ENCODE measurements at places on chromosomes 4 and X.

GRCh38 chr4:37968747-37969146 is 8.5 kb downstream of the PTTG2 start:
- no peak for DNase-seq

- DNase-seq: no peak
Measured at GRCh38 chrX:48086082-48086481, 14.6 kb upstream of the ZNF630 start.

GRCh38 chr4:2663275-2663674 is 92.9 kb downstream of the TNIP2 start:
- DNase-seq: no peak

- no peak for DNase-seq
Measured at GRCh38 chr4:140654495-140654814, 85.7 kb upstream of the UCP1 start.

DNA sequence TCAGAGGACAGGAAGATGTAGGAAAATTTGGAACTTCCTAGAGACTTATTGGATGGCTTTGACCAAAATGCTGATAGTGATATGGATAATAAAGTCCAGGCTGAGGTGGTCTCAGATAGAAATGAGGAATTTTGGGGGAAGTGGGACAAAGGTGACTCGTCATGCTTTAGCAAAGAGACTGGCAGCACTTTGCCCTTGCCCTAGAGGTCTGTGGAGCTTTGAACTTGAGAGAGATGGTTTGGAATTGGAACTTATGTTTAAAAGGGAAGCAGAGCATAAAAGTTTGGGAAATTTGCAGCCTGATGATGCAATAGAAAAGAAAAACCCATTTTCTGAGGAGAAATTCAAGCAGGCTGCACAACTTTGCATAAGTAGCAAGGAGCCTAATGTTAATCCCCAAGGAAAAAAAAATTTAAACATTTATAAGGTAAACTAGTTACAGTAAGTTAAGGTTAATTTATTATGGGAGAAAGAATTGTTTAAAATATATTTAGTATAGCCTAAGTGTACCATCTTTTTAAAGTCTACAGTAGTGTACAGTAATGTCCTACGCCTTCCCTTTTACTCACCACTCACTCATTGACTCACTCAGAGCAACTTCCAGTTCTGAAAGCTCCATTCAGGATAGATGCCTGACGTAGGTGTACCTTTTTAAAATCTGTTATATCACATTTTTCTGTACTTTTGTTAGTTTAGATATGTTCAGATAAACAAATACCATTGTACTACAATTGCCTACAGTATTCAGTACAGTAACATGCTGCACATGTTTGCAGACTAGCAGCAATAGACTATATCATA is 101.2 kb downstream of the FAM13A start:
- DNase-seq: no peak

DNA sequence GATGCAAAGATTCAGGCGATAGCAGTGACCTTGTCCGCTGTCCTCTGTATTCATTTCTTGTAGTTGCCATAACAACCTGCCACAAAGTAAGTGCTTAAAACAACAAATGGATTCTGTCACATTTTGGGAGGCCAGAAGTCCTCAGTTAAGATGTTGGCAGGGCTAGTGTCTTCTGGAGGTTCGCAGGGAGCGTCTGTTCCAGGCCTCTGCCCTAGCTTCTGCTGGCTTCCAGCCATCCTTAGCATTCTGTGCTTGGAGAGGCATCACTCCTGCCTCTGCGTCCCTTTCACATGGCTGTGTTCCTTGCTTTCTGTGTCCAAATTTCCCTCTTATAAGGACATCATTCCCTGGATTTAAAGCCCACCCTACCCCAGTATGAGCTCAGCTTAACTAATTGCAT is 31.5 kb upstream of the ZNF185 start:
- DNase-seq: no peak

GRCh38 chrX:45771114-45771513 is 570.4 kb upstream of the DIPK2B start:
- DNase-seq: no peak

DNA sequence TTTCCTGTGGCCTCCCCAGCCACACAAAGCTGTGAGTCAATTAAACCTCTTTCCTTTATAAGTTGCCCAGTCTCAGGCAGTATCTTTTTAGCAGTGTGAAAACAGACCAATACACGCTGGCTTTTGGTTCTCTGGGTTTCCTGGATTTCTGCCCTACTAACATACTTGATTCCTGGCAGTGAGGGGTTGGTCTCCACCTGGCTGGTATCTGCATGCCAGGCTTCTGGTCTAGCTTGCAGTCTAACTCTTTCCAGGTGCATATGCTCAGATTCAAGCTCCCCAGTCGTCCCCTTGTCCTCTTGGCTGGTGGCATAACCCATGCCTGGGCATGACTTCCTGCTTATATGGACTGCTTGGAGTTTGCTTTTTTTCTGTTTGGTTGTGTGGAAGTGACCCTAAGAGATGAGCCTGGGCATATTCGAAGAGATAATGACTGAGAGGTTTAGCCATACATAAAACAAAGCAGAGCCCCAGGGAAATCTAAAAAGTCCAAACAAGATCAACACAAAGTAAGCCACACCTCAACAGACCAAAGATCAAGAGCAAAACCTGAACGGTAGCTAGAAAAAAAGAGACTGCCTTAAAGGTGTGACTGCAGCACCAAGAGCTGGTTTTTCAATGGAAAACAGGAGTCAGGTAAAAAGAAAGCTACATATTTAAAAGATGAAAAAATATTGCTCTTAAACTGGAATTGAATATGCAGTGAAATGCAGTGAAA is 102.1 kb upstream of the STS start:
- no peak for DNase-seq

DNA sequence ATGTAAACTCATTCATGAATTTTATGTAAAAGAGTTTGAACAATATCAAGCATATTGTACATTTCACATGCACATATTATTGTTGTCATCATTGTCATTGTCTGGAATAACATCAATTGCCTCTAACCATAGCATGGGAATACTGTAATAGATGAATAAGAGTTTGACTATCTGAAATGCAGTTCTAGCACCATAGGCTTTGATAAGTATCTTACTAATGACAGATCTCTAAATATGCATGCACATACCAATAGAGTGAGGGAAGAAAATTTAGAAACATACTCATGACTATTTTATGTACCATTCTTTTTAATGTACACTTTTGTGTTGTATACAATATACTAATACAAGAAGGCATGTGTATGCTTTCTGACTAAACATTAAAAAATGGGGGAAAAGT is 161.6 kb upstream of the SPRY1 start:
- DNase-seq: no peak

DNA sequence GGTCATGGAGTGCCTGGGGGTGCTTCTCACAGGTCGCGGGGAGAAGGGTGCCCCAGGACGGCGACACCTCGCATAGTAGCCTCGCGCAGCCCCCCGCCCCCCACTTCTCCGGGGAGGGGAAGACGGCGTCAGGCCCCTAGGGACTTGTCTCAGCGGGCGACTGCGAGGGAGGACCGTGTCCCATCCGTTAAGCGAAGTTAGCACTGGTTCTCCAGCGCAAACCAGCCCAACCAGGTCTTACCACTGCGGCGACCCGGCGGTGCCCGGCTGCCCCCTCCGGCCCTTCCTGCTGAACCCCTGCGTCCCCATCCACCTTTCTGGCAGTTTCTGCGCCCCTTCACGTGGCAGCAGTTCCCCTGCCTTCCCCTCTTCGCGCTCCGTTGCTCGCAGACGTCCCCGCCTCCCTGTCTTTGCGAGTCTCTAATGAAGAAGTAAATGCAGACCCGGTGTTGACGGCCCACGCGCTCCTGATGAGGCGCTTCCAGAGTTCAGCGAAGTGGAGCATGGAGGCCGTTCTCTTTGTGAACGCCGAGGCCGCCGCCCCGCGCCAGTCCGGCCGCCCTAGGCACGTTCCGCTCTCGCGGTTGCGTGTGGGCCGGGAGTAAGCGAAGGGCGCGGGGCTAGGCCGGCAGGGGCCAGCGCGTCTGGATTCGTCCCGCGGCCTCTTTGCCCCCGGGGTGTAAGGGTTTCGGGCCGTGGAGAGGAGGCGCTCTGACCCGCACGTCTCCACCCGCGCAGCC is 3.0 kb downstream of the SLIT2 start:
- DNase-seq: no peak

- no peak for DNase-seq
Measured at GRCh38 chr4:14636563-14636962, 365.7 kb upstream of the CPEB2 start.

GRCh38 chrX:78548012-78548411 is 111.1 kb downstream of the RTL3 start:
- DNase-seq: no peak

DNA sequence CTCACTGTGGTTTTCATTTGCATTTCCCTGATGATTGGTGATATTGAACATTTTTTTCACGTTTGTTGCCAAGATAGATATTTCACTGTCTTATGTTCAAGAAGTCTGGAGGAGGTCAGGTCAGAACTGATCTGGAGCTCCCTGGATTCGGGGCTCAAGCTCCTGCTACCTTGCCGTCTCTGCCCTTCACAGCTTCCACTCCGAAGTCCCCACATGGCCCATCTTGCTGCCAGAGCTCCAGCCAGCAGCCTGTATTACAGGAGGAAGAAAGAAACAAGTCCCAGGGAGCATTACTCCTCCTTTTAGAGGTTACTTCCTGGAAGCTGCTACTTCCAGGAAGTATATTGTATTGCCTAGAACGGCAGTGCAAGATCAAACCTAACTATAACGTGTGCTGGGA is 17.9 kb upstream of the CDKN2AIP start:
- no peak for DNase-seq

DNA sequence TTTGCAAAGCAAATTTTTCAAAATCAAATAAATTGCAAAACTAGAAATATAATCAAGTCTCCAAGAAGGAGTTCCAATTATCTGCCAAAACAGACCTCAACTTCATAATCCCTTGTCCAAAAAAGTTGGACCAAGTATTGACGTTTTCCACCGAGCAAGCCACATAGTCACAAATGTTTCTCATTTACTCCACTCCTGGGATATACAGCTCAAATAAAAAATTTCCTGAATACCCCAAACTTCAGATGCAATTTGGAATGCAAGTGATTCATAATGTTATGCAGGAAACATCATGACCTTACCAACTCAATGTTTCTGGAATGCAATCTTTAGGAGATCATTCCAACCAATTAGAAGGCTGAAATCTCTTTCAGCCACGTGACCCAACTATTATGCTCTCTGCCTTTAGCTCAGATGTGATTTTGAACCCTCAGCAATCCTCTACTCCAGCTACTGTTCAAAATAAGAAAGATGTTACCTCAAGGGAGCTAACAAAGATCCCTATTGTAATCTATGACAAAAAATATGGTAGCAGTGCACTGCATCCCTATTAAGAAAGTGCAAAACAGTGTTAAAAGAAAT is 72.4 kb downstream of the PRDM5 start:
- DNase-seq: no peak

- DNase-seq: no peak
Measured at GRCh38 chrX:40083120-40083978, 14.4 kb downstream of the BCOR start.

DNA sequence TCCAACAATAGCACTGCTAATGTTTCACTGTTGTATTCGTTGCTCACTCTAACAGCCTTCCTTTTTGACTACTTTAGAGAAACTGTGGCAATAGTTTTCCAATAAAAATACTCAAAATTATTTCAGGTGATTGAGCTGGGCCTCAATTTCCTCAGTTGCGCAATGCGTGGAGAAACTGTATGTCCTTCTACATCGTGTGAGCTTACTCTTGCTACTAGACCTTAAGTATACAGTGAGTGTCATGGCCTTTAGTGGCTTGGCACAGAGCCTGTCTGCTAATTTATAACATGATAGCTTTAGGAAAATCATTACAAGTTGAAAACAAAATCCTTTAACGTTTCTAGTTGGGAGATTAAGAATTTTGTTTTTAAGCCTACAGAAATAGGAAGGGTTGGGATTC is 114.5 kb downstream of the COL4A6 start:
- no peak for DNase-seq

DNA sequence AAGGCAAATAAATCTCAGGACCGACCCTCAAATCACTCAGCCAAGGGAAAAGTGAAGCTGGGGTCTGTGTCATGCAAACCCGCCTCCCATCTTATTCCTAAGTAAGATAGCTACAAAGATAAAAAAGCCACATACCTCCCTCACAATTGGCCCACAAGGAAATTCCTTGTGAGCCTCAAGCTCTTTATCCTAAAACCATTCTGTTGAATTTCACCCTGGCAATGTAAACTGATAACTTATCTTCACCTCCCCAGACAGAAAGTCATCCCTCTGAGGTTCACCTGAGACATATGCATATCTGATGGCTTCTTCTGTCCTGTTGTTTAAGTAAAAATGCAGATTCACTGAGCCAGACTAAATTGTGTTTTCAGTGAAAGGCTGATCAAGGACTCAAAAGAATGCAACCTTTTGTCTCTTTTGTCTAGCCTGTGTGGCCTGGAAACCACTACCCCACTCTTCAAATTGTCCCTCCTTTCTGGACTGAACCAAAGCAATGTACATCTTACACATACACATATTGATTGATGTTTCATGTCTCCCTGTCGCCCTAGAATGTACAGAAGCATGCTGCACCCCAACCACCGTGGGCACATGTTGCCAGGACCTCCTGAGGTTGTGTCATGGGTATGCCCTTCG is 91.3 kb downstream of the MFAP3L start:
- no peak for DNase-seq

- no peak for DNase-seq
Measured at GRCh38 chrX:40043895-40044294, 53.9 kb downstream of the BCOR start.

- no peak for DNase-seq
Measured at GRCh38 chr4:169079942-169080827, 70.1 kb upstream of the CBR4 start.

DNA sequence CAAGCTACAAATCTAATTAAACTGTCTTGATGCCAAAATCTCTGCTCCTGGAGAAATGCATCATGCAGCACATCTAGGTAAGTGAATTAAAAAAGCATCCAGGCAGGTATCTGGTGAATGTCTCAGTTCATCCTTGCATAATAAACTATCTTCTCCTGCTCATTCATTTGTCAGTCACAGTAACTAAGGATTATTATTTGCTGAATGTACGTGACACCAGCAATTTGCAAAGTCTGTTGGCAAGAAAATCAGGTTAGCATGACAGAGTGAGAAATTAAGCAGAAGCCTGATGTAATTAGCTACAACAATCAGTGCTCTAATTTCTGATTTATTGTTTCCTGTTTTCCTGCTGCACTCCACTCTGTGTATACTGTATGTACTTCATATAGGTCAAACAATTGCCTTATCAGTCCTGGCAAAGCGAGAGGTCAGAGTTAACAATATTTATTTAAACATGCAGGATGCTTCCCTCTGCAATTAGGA is 213.6 kb downstream of the FBXO8 start:
- no peak for DNase-seq

DNA sequence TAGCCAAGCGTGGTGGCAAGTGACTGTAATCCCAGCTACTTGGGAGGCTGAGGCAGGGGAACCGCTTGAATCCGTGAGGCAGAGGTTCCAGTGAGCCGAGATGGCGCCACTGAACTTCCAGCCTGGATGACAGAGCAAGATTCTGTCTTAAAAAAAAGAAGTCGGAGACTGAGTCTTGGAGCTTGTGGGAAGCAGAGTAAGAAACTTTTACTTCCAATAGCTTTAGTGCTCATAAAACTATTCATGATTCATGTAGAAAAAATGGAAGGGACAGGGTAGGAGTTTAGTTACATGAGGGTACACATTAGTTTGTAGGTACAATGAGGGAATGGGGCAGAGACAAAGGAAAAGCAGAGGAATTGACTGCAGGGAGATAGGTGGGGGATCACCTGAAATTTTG is 19.3 kb downstream of the RAP2C start:
- DNase-seq: no peak

- no peak for DNase-seq
Measured at GRCh38 chrX:11537141-11537540, 128.6 kb downstream of the ARHGAP6 start.

Data from thoracic aorta (tissue), 2 donors.